ENCODE measurements at places on chromosomes 1 and 21. TPM values are rescaled to one million over a fixed set of nuclear protein-coding genes. Genes with fewer than 3 reads are reported as not detected.

DNA sequence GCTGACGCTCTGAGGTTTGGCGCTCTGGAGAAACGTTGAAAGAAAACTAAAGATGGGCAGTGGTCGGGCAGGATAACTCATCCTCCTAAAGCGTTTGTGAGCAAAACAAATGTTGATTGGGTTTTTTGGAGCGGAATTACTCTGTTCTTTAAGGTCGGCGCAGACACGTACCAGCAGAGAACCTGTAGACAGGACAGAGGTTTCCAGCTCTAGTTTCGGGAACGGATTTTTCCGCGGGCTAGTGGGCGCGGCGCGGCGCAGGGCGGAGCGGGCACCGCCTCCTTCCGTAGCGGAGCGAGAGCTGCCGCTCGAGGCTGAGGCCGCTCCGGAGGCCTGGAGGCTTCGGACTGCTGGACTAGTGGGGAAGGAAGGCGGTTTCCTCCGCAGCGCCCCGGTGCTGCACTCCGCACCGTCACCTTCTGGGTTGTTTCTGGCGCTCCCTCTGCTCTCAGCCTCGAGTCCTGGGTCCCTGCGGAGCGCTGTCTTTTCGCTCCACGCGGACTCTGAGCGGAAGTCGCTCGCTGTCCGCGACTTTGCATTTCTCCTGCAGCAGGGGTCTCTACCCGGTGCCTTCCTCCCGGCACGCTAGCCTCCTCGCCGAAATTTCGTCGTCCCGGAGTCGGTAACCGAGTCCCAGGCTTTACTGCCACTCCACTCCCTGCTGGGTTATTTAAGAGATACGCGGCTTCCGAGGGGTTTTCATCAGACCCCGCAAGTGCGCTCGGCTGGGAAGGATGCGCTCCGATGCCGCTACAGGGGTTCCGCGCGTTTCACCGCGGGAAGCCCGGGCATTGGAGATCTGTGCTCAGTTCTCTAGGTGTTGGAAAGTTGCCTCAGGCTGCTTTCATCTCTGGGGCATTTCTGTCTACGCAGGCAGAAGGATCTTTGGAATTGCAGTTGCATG lies 7.0 kb downstream of the FOXD2 start:
- DNase-seq = no peak

The TRNAU1AP gene
- total RNA-seq = 39.8 TPM

DNA sequence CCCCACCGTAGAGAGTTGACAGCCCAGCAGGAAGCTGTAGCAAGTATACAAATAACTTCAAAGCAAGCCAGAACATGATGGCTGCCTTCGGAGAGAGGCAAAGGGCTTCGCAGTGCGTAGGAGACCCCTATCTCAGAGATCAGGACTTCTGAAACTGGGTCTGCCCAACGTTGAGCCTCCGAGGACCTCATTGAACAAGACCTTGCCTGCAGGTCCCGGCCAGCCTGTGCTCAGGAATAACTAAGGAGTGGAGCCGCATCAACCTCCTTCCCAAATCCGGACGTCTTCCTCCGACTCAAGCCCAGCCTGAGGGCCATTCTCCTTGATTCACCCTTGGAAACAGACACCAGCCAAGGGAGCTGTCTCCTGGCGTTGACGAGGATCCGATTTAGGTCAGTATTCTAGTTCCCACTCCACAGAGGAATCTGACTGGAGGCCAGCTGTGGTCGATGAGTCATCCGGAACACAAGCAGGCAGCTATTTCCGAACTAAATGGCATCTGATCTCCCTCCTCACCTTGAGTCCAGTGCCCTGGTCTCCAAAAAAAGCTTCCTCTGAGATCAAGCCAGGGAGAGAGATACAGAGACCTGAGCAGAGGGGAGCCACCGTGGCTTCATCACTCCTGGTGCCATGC lies 166.5 kb upstream of the COA6 start:
- DNase-seq = no peak

GRCh38 chr1:25135909-25136308 lies 96.4 kb downstream of the SYF2 start:
- DNase-seq = no peak

- no peak for DNase-seq
Observed at GRCh38 chr1:116334868-116335635, 38.0 kb upstream of the ATP1A1 start.

DNA sequence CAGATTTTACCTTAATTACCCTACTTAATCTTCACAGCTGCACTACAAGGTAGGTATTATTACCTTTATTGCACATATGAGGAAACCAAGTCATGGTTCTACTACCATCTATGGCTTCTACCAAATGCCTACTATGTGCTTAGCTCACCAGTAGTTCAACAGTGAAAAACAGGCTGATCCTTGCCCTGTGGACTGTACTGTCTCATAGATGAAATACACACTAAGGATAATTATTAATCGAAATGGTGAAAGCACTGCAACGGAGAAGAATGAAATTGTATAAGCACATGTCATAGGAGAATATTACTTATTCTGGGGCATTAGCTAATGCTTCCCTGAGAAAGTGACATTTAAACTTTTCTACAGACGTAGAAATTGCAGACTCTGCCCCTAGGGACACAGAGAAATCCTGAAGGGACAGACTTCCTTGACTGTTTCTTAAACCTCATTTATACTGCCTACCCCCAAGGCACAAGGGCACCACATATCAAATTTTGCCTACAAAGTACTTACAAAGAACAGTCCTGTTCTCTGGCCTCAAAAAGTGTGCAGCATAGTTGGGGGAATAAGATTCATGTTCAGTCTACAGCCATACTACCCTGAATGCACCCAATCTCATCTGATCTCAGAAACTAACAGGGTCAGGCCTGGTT lies 148.4 kb upstream of the ZC3H11B start:
- DNase-seq = no peak

DNA sequence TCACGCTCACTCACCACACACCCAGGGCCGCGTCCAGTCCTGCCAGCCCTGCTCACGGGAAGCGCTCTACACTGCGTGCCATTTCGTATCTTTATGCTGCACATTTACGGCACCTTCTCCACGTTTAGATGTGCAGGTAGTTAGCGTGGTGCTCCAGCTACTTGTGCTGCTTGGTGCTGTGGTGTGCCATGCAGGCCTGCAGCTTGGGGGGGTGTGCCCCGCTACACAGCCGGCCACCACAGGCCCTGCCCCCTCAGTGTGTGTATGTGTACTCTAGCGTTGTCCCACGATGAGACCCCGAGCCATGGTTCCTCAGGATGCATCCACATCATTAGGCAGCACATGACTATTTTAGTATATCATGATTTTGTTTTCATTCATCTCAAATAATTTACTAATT lies 38.3 kb downstream of the SNAP47 start:
- no peak for DNase-seq

DNA sequence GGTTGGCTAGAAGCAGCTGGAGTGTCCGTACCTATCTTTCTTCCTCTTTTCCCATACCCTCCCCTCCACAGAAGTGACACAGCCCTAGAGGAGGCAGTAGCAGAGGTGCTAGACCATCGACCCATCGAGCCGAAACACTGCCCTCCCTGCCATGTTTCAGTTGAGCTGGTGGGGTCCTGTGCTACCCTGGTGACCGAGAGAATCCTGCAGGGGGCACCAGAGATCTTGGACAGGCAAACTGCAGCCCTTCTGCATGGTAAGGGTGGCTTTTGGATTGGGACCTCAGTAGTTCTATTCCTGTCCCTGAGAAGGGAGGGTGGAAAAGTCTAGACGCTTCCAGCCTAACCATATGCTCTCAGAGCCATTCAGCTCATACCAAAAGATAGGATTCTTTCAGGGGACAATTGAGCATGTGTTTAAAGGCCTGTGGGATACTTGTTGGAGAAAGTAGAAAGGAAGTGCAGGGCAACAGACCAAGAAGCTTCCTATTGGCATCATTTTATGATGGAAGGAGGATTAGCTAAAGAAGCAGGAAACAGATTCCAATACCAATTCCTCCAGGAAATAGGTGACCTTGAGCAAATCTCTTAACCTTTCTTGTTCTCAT lies 11.7 kb upstream of the BNIPL start:
- peak; percentile 32 for DNase-seq

The PLPPR5 gene
- 76.6 TPM for total RNA-seq

- no peak for DNase-seq
Observed at GRCh38 chr21:16870103-16870502, 642.7 kb upstream of the CXADR start.

The CPT2 gene
- 4.2 TPM for total RNA-seq

DNA sequence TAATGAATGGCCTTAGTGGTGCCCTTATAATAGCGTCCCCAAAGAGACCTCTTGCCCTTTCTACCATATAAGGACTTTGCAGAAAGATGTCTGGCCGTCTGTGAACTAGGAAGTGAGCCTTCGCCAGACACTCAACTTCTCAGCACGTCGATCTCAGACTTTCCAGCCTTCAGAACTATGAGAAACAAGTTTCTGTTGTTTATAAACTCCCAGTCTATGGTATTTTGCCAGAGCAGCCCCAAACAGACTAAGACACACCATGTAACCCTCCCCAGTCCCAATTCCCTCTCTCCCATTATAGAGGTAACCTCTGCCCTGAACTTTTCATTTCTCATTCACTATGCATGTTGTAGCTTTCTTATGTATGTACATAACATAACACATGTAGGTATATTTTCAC lies 55.7 kb downstream of the NID1 start:
- no peak for DNase-seq

The OLIG1 gene
- total RNA-seq = 9.4 TPM

GRCh38 chr21:7917729-7918128 lies 2603.7 kb upstream of the TPTE start:
- DNase-seq = no peak

GRCh38 chr1:40036574-40036973 lies 4.0 kb upstream of the CAP1 start:
- DNase-seq = peak; percentile 67

DNA sequence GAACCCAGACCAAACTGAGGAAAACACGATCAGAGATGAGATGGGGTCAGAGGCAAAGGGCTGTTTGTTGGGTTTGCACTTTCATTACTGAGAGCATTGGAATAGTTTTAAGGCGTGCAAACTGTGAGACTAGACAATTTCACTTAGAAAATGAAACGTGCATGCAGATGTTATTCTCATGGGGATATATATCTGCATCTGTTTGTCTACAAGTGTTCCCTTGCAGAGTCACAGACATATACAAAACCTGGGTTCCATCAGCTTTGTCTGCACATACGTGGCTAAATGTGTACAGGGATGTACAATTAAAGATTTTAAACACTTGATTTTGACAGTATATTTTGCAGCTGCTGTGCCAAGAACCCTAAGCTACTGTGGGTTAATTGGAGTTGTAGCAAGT lies 355.4 kb downstream of the KIF26B start:
- no peak for DNase-seq

The OSCP1 gene
- total RNA-seq = 16.4 TPM

GRCh38 chr1:177088966-177089365 lies 75.5 kb downstream of the ASTN1 start:
- no peak for DNase-seq

GRCh38 chr1:152585586-152585985 lies 5.3 kb upstream of the LCE3D start:
- no peak for DNase-seq

DNA sequence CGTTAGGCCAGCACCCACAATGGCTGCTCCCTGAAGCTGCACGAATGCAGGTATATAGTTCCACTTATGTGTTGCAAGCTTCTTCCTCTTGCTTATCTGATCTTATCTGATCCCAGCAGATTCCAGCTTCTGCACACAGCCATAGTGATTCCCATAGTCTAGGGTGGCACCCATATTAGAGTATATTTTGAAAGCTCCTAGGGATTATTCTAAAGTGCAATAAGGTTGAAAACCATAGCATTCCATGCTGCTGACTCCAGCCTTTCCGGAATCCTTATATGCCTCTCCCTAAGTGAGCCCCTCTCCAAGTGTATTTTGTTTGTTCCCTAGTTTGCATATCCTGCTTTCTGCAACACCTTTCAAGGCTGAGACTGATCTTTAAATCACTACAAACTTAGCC lies 432.0 kb downstream of the SETD4 start:
- DNase-seq = no peak

The NPHS2 gene
- total RNA-seq = not detected

DNA sequence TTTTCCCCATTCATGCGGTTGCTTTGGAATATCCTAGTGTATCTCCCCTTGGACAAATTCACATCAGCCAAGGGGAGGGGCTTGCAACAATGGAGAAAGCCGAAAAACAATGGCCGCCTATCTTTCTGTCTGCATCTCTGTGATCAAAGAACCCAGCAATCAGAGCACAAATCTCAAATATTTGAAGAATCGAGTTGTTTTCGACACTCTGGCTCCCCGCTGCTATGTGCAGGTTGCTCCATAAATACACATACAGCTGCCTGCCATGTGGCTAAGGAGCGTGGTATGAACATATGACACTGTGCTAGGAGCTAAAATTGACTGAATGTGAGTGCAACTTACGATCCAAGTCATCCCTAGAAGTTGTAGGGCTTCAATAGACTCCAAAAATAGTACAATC lies 8.5 kb downstream of the CFHR4 start:
- DNase-seq = no peak

The DFFA gene
- 29.6 TPM for total RNA-seq

- no peak for DNase-seq
Observed at GRCh38 chr21:33839167-33839716, 76.4 kb downstream of the ATP5PO start.

DNA sequence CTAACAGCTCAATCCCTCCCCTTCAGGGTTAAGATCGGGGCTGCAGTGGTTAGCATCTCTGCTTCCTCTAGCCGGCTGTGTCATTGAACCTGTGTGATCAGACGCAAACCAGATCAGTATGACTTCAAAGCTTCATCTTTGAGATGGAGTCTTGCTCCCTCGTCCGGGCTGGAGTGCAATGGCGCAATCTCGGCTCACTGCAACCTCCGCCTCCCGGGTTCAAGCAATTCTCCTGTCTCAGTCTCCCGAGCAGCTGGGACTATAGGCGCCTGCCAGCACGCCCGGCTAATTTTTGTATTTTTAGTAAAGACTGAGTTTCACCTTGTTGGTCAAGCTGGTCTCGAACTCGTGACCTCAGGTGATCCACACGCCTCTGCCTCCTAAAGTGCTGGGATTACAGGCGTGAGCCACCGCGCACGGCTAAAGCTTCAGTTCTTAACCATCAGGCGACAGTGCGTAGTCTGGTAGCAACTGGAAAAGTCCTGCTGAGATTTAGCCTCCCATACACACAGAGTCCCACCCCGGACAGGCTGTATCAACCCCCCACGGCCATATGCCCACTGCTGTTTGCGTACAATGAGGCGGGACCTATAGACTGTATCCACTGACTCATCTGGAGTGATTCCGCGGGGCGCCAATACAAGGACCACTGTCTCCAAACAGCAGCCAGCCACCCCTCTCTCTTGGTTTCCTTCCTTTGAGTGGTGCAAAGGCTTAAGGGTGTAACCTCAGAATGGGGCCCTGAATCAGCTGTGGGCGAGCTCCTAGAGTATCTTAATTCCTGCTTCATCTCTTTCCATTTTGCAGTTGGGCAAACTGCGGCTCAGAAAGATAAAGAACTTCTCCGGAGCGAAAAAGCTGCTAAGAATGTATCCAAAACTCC lies 23.3 kb downstream of the CELA3A start:
- peak; percentile 64 for DNase-seq

Data from occipital lobe (tissue), 3 donors.